Kasumi-1 (cell line): ENCODE measurements at places on chromosomes 7 and 10.

DNA sequence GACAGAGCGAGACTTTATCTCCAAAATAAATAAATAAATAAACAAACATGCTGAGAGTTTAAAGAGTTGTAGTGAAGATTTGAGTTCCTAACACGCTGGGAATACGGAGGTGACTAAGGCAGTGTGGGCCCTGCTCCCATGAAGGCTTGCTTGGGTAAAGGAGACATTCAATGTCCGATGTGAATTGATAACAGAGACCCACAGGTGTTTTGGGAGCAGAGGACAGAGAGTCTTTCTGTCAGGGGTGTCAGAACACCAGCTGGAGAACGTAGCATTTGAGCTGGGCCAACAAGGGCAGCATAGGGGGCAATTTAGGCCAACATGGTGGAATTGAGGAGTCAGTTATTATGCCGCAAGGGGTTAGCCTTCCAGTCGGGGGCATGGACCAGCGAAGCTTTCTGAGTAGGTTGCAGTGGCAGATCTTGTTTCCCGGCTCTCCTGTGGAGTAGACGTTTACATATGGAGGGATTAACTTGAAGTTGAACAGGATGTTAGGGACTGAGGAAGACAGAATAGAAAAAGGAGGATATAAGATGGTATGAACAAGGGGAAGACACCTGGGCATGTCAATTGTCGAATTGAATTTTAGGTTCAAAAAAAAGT lies 5.6 kb downstream of the PROSER2 start:
- DNase-seq: no peak

DNA sequence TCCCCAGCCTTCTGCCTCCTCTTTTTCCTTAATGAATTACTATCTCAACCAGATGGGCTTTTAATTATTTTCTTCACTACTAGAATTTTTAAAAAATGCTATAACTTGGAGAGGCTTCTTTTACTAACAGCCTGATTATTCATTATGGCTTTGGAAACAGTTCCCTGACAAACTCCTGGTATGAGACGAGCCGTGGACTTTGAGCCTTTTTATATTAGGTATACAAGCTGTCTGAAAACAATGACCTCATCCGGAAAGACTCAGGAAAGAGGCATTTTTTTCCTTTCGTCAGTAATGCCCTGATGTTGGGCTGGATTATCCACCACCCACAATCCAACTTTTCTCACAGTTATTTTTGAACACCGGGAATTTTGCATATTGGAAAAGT lies 26.7 kb upstream of the ABLIM1 start:
- no peak for DNase-seq

DNA sequence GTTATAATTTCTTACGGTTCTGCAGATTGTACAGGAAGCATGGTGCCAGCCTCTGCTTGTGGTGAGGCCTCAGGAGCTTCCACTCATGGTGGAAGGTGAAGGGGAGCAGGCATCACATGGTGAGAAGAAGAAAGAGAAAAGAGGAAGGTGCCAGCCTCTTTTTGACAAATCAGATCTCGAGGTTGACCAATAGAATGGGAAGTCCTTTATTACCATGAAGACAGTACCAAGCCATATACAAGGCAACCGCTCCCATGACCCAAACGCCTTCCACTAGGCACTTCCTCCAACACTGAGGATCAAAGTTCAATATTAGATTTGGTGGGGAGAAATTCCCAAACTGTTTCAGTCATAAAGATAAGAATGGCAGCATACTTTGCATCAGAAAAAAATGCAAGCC lies 502.8 kb downstream of the GLRX3 start:
- no peak for DNase-seq

GRCh38 chr10:72541337-72541736 lies 84.5 kb downstream of the MICU1 start:
- DNase-seq: no peak

GRCh38 chr7:127417346-127417745 lies 24.8 kb upstream of the ZNF800 start:
- DNase-seq: no peak
